ENCODE measurements at places on chromosomes 1 and 21.

GRCh38 chr1:156226116-156226538 lies 13.3 kb downstream of the PMF1 start:
- no peak for DNase-seq

DNA sequence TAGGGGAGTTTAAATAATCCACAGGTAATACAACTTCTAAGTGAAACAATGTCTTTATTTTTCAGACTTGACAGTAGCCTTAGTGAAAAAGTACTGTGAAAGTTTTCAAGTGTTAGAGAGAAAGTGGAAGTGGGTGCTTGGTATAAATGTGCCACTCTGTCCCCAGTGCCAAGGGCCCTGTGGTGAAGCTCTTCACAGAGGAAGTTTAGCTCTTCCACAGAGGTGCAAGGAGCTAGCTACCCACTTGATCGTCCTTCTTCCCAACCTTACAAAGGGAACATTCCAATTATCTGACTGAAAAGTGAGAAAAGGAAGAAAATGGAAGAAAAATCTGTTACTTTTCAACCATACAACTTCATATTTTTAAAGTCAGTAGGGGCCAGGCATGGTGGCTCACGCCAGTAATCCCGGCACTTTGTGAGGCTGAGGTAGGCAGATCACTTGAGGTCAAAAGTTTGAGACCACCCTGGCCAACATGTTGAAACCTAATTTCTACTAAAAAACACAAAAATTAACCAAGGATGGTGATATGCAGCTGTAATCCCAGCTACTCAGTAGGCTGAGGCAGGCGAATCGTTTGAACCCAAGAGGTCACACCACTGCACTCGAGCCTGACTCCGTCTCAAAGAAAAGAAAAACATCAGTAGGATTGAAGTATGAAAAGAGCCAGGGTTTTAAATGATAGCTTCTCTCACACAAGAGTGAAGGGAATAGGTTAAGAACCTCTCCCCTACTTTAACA lies 41.0 kb upstream of the PTPRC start:
- no peak for DNase-seq

DNA sequence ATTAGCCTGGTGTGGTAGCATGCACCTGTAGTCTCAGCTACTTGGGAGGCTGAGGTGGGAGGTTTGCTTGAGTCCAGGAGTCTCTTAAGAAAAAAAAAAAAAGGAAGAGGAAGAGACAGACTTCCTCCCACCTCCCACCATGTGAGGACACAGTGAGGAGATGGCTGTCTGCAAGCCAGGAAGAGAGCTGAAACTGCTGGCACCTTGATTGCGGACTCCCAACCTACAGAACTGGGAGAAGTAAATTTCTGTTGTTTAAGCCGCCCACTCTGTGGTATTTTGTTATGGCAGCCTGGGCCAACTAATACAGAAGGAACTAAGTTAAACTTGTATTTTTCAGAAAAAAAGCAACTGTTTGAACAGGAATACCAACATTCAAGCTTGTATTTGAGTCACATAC lies 21.7 kb downstream of the DOP1B start:
- DNase-seq, result no peak

DNA sequence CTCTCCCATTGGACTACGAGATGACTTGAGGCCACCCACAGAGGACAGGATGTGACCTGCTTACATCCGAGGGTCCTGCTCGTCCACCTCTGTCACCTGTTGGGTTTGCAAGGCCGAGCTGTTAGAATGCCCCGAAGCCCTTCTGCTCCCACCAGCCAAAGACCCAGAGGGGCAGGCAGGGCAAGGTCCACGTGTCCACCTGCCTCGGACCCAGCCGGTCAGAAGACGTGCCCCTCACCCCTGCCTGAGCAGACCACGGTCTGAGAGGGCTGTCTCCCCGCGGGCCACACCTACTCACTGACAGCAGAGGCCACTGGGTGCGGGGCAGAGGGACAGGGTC lies 30.3 kb upstream of the TRAPPC10 start:
- no peak for DNase-seq

DNA sequence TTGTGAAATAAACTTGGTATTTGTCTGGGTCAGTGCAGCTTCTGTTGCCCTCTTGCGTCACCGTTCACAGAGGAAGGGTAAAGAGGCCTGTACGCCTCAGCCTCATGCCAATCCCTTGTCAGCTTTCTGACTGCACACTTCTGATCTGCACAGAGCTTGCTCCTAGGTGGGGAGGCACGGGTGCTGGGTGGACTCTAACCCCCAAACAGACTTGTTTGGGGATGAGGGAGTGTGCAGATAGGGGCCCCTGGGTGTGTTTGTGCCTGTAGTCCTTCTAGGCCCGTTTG lies 803 bp upstream of the B4GALT2 start:
- DNase-seq, result no peak

- DNase-seq, result no peak
Measured at GRCh38 chr1:43434256-43434655, 19.5 kb downstream of the HYI start.

- DNase-seq, result no peak
Measured at GRCh38 chr1:16276302-16277030, 39.5 kb upstream of the CPLANE2 start.

GRCh38 chr1:184644771-184645170 lies 109.9 kb downstream of the EDEM3 start:
- no peak for DNase-seq

GRCh38 chr1:230750576-230750975 lies 3.4 kb downstream of the CAPN9 start:
- no peak for DNase-seq

DNA sequence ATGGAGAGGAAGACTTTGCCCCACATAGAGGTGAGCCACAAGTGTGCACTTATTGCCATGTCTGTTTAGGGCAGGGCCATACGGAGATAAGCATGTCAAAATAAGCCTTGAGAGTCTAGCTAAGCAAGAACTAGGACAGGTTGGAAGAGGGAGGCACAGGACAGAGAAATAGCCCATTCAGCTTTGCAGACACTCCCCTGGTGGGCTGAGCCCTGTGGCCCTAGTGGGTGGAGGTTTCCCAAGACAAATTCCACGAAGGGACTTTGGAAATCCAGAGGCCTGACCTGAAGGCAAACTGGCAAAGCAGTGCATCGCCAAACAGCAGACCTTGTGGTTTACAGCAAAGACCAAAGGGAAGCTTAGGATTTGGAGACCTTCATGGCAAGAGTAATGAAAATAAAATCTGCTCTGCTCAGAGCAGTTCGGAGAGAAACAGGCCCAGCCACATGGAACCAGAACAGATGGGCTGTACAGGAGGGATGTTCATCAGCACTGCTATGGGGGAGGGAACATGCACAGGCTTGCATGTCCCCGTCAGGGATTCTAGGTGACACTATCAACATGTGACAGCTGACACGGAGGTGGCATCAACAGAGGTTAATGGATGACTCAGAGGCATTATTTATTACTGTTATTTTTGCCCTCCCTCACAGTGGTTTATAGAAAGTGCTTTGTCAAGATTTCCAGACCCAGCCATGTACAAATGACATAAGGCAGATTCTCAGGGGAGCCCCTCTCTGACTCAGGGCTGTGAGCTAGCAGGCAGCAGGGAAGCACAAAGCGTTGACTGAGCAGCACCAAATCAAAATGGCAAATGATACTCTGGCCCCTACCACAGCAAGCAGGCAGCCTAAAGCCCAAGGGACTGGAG lies 90.1 kb upstream of the IRF2BP2 start:
- no peak for DNase-seq

DNA sequence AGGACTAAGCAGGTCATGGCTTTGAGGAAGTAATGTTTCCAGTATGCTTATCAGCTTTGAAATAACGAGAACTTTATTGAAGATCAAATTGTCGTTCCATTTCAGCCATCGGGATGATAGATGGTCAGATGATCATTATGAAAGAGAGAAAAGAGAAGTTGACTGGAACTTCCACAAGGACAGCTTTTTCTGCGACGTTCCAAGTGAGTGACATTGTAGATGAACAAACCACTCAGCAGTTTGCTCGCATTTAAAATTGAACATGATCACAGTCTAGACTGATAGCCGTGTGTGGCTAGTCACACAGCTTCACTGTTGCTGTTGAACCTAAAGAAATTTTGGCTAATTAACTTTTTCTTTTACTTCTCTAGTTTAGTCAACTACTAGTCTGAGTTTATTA lies 151.1 kb downstream of the TLR5 start:
- no peak for DNase-seq

DNA sequence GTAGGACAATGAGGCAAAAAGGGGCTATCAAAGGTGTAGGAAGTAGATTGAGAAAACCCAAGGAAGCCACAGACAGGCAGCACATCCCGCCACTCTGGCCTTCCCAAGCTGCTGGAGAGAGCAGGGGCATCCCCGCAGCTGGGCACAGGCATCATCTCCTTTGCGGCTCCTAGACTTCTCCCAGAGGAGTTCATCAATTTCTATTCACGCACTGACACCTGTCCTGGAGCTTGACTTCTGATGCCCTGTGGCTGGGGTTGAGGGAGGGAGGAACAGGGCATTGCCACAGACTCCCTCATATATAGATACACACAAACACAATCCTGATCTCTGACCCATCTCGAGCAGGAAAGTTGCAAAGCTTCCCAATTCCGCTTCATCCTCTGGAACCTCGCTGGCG lies 1.9 kb upstream of the TFAP2E start:
- no peak for DNase-seq

- DNase-seq, result no peak
Measured at GRCh38 chr1:223224465-223224864, 81.4 kb upstream of the TLR5 start.

DNA sequence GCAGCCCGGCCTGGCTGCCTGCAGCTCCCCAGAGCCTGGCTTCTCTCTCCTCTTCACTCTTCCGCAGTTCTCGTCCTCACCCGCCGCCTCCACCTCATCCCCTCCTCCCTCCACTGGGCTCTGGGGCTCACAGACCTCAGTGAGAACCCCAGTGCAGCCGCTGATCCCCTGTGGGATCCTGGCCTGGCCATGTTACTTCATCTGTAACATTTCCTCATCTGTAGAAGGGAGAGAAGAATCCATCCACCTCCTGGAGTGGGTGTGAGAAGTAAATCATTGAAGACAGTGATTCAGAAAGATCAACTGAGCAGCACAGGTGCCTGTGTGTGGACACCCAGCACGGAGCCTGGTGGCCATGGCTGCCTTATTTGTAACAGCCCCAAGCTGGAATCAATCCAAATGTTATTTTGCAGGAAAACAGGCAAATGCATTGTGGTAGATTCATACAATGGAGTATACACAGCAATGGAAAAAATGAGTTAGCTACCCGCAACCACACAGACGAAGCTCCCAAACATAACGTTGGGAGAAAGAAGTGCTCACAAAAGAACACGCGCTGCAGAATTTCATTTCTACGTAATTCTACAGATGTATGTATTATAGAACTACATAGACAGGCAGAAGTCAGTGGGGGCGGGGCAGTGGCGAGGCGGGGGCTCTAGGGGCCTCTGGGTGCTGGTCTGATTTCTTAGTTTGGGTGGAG lies 8.7 kb downstream of the LAPTM5 start:
- no peak for DNase-seq

- DNase-seq, result no peak
Measured at GRCh38 chr1:58983633-58984245, 199.9 kb upstream of the JUN start.

GRCh38 chr1:217554849-217555248 lies 76.0 kb downstream of the GPATCH2 start:
- no peak for DNase-seq

DNA sequence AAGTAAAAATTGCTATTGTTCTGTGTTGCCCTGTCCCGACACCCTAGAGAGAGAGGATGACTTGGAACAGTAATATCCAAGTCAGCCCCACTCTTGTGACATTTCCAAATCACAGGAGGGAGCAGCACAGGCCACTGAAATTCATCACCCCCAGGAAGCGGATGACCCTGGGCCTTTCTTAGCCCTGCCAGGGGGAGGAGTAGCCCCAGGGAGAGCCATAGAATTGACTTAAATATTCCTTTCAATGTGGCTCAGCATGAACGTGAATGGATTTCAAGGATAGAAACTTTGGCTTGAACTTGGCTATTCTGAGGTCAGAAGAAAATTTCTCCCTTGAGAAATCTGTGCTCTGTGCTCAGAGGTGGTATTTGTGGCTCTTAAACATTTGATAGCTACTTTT lies 80.6 kb downstream of the CENPF start:
- DNase-seq, result no peak

DNA sequence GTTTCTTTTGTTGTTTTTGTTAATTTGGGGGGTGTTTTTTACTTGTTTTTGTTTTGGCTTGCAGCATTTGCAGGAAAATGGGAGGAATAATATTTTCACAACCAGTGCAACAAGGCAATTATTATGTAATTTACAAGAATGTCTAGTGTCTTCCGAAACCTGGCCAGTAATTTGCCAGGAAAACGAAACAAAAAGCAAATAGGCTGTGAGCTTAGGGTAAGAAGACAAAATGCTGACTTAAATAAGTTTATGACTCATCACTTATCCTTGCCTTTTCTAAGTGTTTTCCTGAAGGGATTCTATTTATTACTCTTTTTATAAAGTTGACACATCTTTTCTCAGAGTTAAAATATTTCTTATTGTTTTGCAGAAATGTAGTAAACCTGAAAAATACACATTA lies 49.8 kb downstream of the KCNT2 start:
- no peak for DNase-seq

DNA sequence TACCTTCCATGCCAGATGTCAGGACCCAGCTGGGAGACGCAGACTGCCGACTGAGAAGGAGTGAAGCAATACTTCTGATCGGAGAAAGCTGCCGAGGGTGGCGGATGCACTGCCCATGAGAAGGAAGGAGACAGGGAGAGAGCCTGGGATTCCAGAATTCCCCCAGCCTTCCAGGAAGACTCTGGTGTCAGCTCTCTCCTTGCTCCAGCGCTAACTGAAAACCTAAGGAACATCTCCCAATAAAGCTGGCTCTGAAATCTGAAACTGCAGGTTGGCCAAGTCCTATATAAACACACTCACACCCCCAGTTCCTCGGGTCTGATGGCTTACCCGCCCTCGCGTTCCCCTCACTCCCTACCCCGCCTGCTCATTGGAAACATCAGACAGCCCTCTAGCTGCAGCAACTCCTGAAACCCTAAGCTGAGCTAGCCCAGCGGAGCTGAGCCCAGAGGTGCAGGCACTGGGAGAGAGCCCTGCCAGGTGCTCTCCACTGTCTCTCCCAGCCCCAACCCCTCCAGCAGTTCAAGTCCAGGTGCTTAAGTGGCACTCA lies 52.3 kb downstream of the PLEKHA6 start:
- no peak for DNase-seq

DNA sequence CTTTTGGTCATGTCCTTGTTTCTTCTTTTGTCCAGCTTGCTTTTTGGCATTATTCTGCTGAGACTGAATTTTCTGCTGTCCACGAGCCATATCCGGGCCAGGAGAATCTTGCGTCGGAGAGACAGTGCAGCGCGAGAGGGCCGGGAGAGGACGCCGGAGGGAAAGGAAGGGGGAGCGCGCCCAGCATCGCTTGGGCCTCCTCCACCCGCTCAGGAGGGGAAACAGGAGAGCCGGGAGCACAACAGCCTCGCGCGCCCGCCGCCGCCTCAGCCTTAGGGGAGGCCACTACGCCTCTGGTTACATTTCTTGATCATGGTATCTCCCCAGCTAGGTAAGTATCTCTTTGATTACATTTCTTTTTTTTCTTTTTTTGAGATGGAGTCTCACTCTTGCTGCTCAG lies 7.4 kb upstream of the DEGS1 start:
- no peak for DNase-seq

DNA sequence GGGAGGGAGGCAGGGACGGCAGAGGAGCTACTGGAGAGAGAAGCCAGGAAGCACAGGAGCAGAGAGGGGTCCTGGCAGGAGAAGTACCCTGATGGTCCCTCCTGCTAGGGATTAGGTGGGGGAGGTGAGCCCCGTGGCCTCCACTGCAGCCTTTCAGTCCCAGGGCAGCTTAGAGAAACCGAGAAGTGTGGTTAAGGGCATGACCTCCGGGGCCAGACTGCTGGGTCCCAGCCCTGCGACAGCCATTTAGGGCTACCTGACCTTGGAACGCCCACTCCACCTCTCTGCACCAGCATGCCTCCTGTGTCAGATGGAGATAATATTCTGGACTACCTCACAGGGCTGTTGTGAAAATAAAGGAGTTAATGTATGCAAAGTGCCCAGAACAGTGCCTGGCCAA lies 47.4 kb downstream of the KCNN3 start:
- no peak for DNase-seq

Data from thymus (tissue), 14 donors.